GM23338 (cell line): ENCODE measurements at places on chromosomes 6 and 20. TPM values are rescaled to one million over a fixed set of nuclear protein-coding genes. Genes with fewer than 3 reads are reported as not detected.

- peak; percentile 41 for DNase-seq
Measured at GRCh38 chr6:44076356-44077213, 50.7 kb downstream of the MRPL14 start.

- DNase-seq: no peak
Measured at GRCh38 chr6:41561416-41561815, 15.2 kb downstream of the FOXP4 start.

APCDD1L gene
- total RNA-seq: 4.6 and 10.9 TPM in 2 replicates

VWA7 gene
- total RNA-seq: 0.07 and 0.12 TPM in 2 replicates

TFAP2A gene
- not detected in 2 replicates for total RNA-seq
